ENCODE measurements at places on chromosomes 13 and 19. TPM values are rescaled to one million over a fixed set of nuclear protein-coding genes. Genes with fewer than 3 reads are reported as not detected.

EID2B gene
- 7.7 TPM for total RNA-seq

UPK1A gene
- total RNA-seq, result not detected

PLPPR3 gene
- total RNA-seq, result 50.9 TPM

ZNF99 gene
- not detected for total RNA-seq

MUC16 gene
- total RNA-seq, result not detected

CYP4F2 gene
- not detected for total RNA-seq

NXNL1 gene
- total RNA-seq, result not detected

TNFSF11 gene
- total RNA-seq, result not detected

DNA sequence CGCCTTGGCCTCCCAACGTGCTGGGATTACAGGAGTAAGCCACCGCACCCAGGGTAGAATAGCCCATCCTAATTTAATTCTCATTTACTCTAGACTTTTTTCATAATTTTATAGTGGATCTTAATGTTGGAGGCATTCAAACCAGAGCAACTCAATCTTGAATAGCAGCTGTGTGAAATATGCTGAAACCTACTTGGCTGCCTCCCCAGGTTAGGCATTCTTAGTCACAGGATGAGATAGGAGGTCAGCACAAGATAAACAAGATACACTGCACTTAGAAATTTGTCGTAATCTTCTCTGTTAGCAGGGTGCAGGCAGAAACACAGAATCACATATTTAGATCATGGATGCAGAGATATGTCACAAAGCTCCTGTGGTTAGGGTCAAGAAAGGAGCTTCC, 2.7 kb upstream of the ZNF43 start:
- no peak for DNase-seq

DNA sequence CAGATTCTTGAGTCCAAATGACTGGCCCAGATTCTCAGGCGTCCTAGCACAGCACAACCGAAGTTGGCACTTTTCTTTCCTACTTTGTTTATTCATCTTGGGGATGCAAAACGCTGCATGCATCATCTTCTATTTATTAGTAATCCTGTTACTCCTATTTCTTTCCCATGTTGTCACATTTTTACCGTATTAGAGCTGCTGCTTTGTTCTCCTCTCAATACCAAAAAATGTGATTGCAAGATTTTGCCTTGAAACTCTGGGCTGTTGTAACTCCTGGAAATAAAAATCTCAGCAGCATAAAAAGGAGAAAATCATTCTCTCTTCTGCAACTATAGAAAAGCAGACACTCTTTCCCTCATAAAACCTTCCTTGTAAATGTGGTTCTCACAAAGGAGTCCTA, 12.9 kb upstream of the IGSF23 start:
- no peak for DNase-seq

DNA sequence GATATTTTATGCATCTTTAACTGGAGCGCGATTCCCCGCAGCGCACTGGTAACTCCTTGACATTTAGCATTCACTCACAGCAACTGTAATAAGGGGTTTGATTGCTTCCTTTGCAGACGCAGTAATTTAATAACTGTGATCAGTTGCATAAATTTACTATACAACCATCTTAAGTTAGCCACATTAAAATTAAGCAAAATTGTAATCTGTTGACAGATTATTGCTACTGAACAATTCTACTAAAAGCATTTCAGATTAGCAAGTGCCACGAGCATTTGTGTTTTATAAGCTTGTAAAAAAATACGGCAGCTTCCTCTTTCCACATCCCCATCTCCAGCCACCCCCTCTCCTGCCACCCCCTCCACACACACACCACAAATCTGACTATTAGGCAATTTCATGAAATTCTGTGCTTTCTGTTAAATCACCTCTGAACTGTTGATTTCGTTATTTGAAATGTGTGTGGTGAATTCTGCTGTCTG, 44.4 kb downstream of the TSHZ3 start:
- DNase-seq, result no peak

DNA sequence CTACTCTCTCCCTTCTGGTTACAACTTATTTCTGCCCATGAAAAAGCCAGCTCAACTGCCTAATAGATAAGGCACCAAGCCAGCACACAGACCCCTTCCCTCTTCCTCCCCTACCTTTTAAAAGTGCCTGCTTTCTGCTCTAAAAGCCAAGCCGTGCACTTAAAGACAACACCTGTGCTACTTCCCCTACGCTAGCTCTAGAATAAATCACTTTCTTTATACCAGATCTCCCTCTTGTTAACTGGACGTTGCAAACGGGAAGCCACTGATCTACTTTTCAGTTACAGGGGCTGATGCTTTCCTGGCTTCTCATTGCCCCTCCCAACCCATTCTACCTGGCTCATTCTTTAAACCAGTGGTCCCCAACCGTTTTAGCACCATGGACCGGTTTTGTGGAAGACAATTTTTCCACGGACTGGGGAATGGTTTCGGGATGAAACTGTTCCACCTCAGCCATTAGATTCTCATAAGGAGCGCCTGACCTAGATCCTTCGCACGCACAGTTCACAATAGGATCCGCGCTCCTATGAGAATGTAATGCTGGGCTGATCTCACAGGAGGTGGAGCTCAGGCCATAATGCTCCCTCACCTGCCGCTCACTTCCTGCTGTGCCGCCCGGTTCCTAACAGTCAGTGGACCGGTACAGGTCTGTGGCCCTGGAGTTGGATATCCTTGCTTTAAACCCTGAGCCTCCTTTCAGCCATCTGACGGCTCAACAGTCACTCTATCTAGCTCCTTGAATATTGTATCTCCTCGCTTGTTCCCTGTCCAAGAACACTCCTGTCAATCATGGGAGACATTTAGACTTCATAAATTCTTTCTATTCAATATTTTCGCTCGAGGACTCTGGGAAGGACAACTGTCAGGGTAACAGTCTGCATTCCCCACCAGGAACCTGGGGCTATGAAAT, 841 bp upstream of the ZNF223 start:
- no peak for DNase-seq

DNA sequence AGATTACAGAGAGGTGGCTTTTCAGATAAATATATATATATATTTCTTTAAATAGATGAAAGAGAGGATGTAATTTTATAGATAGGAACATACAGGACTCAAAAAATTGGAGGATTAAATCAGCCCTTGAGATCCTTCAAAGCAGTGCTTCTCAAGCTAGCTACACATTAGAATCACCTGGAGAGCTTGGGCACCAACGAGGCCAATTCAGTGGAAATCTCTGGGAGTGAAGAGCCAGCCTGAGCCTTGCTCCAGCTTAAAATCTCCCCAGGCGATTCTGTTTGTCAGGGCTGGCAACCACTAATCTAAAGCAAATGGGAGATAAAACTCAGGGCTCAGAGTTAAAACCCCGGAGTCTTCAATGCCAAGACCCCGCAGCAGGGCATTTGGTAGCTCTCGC, 15.0 kb upstream of the CLN5 start:
- DNase-seq, result no peak

DNA sequence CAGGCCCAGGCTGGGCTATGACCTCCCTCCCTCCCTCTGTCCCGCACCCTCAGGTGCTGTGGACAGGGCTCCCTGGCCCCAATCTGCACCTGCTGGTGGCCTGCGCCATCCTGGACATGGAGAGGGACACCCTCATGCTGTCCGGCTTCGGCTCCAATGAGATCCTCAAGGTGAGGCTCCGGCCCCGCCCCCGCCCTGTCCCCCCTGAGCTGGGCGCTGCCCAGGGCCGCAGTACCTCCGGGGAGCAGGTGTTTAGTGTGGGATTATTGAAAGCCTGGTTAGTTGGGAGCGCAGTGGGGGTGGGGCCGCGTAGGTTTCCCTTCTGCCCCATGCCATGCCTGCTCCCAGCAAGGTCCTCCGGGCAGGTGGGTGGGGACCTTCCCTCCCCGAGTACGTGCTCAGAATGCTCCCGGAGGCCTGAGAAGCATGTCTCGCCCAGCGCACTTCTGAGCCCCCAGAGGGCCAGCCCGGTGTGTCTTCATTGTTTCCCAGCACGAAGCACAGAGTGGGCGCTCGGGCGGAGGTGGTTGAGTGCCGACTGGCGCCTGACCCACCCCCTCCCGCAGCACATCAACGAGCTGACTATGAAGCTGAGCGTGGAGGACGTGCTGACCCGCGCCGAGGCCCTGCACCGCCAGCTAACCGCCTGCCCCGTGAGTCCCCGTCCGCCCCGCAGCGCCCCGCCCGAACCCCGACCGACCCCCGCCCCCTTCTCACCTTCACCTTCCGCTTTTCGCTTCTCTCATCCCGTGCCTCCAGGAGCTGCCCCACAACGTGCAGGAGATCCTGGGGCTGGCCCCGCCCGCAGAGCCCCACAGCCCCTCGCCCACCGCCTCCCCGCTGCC, 8.8 kb downstream of the IL4I1 start:
- DNase-seq, result no peak

- no peak for DNase-seq
These were observed 19.0 kb downstream of the NFIX start for GRCh38 chr19:13014101-13014920.

DNA sequence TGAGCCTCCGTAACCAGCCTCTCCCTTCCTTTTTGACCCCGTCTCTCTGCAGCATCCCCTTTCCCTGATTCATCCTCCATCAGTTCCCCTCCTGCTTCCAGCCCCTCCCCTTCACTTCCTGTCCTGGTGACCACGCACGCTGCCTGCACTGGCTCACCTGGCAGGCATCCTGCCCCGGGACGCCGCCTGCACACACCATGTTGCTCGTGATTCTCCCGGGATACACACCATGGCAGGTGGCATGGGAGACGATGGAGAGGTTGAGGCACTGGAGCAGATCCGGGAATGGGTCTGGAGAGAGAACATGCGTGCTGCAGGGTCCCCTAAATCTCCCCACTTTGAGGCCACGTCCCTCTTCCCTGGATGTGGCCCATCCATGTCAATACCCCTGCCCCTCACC, 4.2 kb downstream of the KLK12 start:
- DNase-seq, result no peak

DNA sequence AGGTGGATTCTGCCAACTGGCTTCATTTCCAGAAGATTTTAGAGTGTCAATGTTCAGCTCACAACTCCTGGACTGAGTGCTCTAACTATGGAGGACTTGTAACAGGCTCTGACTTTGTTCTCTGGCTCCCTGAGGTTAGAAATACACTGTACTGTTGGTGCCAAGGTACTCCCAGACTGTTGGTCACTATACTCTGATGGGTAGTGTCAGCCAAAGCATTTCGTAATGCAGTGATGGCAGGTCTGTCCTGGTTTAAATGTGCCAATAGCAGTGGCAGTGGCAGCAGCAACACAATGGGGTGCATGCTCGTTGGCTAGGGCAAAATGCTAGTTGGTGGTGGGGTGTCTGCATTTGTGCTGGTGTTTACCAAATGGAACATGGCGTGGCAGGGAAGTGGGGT, 472.2 kb downstream of the TDRD3 start:
- no peak for DNase-seq

DNA sequence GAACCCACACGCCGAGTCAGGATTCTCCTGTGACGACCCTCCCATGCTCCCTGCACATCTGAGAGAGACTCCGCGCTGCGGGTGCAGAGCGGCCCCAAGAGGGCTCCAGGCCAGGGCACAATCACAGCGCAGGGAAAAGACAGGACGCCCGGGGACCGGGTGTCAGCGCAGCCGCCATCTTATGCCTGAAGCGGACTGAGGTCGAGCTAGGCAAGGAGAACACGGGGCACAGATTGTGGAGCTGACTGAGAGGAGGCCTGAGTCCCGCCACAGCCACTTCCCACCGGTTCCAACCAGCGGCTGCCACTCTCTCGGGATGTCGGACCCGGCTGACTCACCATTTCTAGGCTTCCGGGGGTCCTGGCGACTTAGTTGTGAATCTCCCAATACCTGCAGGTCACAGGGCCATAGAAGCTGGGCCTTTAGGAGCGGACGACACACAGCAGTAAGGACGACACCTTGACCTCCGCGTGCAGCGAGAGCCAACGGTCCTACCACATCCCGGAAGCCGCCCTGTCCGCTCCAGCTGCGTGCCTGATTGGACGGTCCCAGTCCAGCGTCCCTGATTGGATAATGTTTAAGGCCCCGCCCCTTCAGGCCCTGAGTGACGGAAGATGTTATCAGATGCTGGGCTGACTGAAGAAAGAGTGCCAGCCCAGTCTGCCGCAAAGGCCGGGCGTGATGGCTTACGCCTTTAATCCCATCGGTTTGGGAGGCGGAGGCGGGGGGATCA, at the start of gene ZNF728:
TSS of gene ZNF728 (minus strand) at position 487 of the 733 bp plus-strand sequence. CDS start at position 341, 146 bp downstream.
- no peak for DNase-seq

DNA sequence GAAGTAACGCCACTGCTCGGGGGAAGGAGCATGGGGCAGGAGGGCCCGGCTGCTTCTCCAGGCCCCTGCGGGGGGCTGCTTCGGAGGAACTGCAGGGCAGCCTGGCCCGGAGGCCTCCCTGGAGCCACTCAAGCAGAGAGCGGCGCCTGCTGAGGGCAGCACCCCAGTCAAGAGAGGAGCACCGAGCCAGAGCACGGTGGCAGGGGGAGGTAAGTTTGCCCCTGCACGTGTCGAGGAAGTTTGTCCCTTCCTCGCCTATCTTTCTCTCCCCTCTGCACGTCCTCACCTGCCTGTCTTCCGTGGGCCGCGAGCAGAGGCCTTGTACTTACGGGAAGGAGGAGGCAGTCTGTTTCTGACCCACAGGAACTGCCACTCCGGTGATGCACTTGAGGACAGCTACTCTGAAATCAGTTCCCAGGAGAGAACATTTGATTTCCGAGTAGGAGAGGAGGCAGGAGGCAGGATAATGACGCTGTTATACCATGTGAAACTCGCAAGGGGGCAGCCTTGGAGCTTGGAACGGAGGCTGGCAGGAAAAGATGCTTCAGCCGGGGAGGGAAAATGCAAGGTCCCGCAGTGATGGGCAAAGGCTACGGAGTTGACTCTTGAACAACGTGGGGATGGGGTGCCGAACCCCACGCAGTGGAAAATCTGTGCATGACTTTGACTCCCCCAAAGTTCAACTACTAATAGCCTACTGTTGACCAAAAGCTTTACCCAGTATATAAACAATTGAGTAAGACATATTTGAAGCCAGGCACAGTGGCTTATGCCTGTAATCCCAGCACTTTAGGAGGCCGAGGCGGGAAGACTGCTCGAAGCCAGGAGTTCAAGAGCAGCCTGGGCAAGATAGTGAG, 5.0 kb downstream of the FFAR1 start:
- peak; percentile 69 for DNase-seq

DNA sequence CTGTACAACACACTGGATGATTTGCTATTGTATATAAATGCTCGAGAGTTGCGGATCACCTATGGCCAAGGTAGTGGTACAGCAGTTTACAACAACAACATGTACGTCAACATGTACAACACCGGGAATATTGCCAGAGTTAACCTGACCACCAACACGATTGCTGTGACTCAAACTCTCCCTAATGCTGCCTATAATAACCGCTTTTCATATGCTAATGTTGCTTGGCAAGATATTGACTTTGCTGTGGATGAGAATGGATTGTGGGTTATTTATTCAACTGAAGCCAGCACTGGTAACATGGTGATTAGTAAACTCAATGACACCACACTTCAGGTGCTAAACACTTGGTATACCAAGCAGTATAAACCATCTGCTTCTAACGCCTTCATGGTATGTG, 21.5 kb downstream of the OLFM4 start:
- no peak for DNase-seq

GRCh38 chr19:16061943-16062342, 14.4 kb upstream of the TPM4 start:
- DNase-seq, result no peak

DNA sequence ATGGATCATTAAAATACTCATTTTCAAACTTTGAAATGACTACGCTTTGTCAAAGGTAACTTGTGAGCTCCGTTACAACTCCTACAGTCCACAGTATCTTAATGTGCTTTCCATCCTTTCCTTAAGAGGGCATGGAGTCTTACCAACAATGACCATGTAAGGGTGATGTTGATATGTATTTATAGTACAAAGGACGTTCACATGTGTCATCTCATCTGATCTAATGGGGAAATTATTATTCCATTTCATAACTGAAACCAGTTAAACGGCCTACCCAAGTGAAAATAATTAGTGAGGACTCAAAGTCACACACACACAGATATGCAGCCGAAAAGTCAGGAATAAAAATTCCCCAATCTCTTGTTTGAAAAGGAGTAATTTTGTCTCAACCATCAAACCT, 9.6 kb downstream of the USP12 start:
- DNase-seq, result no peak

Data from neural crest cell (in vitro differentiated cells).